ENCODE measurements at places on chromosomes 6 and 20.
A peak's percentile ranks its signal among the peaks of the same experiment; 100 is the strongest.

DNA sequence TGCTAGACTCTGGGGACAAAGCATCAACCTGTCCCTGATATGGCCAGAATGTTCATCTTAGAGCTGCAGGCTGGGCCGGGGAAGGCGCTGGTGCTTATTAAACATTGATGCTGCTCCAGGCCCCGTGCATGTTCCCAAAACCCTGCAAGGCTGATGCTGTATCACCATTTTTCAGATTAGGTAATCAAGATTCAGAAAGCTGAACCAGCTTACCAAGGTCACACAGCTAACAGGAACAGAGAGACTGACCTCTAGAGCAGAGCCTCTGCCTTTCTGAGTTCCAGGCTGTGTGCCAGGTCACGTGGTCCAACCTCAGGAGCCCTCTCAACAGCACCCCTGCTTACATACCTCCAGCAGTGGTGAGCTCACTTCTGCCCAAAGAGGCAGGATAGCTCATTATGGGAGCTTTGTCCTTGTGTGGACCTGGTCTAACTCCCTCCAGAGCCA is 16.1 kb upstream of the VSTM2L start:
- DNase-seq, result no peak
- no peak overlapping the region for H3K27ac ChIP-seq
- no peak overlapping the region for H3K4me3 ChIP-seq
- no peaks in the 10 kb centered on the region for H3K36me3 ChIP-seq

DNA sequence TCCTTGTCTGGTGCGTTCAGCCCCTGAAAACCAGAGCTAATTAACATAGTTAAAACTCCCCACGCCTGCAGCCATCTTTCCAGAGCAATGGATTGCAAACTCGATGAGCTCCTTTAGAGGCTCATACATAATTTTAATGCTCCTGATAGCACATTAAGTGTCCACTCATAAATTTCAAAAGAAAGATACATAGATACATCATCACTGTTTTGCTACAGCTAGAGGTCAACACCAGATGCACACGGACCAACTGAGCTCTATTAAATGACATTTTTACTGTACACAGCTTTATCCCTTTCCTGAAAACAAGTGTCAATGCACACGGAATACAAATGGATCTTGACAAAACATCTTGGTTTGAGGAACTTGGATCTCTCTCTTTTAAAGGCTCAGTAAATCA is 91.3 kb upstream of the HDAC2 start:
- peaks cover 6% of the 10 kb centered on the region for H3K4me1 ChIP-seq
- no peaks in the 10 kb centered on the region for H3K36me3 ChIP-seq
- H3K4me3 ChIP-seq, result no peak overlapping the region
- H3K27me3 ChIP-seq, result no peaks in the 10 kb centered on the region
- H3K27ac ChIP-seq, result no peak overlapping the region

- H3K27ac ChIP-seq, result no peak overlapping the region
- H3K4me1 ChIP-seq, result no peaks in the 10 kb centered on the region
- no peak for DNase-seq
- peaks cover 2% of the 10 kb centered on the region for H3K27me3 ChIP-seq
- H3K4me3 ChIP-seq, result no peak overlapping the region
Measured at GRCh38 chr20:18024606-18025127, 33.0 kb downstream of the OVOL2 start.

DNA sequence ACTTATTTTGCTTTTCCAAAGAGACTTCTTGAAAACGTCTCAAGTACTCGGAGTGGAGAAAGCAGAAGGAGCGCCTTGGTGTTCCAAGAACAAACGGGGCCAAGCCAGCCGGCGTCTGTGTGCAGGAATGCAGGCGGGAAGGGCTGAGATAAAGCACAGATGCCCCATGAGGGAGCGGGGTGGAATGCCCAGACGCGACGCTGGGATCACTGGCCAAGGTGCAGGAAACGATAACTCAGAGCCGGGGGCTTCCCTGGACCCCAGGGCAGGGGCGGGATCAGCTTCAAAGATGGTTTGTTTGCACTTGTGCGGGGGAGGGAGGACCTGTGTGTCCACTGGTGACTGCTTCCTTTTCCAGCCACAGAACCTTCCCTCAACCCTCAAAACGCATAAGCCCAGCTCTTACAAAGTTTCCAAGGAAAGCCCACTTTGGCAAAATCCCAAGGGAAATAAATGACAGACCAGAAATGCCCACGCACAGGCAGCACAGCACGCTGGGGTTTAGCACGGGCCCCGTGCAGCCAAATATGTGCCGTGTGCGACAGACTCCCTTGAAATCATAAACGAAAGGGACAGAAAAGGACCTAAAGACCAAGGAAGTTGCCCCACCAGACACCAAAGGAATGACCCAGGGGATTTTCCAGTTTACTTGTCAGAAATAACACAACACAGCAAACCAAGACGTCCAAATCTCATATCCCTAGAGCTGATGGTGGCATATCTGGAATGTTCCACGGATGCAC is 113.9 kb downstream of the NFATC2 start:
- peaks cover 2% of the 10 kb centered on the region for H3K4me1 ChIP-seq
- no peak overlapping the region for H3K27ac ChIP-seq
- no peaks in the 10 kb centered on the region for H3K27me3 ChIP-seq
- peak; percentile 44 for DNase-seq
- H3K36me3 ChIP-seq, result no peaks in the 10 kb centered on the region

GRCh38 chr6:41352396-41352795 is 17.0 kb downstream of the NCR2 start:
- peaks cover 22% of the 10 kb centered on the region for H3K27me3 ChIP-seq
- DNase-seq, result no peak
- no peaks in the 10 kb centered on the region for H3K4me1 ChIP-seq
- H3K36me3 ChIP-seq, result no peaks in the 10 kb centered on the region

All from IMR-90 (cell line).